ENCODE measurements at places on chromosomes 6 and 20.

DNA sequence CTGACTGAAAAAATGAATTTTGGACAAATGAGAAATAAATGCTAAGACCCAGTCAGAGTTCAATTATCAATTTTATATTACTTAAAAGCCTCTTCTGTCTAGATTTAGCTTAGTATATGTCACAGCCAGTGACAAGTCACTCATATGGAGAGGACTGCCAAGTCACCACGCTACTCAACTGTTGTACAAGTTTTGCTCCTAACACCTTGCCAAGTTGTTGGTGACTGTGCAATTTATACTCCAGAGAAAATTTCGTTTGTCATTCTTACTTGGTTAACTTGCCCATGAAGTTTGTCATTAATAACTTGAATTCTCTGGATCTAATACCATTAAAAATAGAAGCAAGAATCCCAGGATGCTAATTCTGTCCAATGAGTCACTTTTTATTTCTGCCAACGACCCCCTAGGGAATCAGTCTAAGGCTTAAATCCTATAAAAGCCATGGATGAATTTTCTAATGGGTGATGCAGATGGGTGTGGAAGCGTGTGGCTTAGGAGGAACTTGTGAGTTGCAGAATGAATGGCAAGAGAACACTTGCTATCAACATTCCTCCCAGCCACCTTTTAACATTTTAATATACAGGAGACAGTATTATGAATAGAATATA, 30.4 kb upstream of the FBXO30 start:
- no peak for DNase-seq

DNA sequence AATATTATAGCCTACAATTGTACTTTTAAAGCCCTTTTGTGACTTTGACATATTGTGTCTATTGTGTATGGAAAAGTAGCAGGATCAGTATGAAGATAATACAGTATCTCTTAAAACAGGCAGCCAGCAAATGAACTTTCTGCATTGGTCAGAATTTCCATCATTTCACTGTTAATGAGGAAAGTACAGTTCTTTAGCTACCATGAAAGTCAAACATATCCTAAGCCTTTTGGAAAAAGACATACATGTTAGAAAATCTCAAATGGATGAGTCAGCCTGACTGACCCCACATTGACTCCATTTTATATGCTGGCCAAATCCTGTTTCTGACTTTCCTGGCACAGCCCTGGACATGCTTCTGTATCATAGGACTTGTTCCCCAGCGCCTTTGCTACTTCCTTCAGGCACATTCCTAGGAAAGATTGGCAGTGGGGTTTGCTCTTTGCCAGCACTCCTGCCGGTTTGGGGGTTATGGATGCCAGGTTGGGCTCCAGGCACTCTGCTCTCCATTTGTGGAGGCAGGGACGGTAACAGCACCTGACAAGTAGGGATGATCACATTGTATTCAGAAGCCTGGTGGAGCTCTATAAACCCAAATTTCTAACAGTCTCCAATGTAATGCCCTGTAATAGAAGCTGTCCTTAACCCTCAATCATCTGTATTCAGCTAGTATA, 43.7 kb downstream of the TOP1 start:
- peak; percentile 35 for DNase-seq

DNA sequence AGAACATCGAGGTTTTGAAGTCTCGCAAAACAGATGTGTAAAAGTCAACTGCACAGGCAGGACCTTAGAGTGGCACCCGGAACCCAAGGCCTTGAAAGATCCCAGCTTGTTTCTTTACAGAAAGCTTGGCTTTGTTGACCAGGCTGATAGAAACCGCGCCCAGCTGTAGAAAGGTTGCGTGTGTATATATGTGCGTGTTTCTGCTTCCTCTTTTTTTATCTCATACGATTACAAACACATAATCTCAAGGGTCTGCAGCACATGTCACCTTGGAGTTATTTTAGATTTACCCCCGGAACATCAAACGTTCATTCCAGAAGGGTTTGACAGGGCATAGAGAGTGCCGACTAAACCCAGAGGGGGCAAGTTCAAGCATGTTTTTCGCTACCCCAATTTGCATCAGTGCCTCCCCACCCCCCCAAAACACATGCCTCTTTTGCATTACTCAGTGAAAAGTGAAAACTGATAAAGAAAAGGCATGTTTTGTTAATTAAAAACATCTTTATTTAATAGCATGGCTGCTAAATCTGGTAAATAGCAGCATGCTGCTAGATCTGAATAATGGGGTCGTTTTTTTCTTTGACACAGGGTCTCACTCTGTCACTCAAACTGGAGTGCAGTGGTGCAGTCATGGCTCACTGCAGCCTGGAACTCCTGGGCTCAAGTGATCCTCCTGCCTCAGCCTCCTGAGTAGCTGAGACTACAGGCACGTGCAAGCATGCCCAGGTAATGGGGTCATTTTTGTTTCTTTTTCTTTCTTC, 33.2 kb upstream of the NCOA3 start:
- no peak for DNase-seq

DNA sequence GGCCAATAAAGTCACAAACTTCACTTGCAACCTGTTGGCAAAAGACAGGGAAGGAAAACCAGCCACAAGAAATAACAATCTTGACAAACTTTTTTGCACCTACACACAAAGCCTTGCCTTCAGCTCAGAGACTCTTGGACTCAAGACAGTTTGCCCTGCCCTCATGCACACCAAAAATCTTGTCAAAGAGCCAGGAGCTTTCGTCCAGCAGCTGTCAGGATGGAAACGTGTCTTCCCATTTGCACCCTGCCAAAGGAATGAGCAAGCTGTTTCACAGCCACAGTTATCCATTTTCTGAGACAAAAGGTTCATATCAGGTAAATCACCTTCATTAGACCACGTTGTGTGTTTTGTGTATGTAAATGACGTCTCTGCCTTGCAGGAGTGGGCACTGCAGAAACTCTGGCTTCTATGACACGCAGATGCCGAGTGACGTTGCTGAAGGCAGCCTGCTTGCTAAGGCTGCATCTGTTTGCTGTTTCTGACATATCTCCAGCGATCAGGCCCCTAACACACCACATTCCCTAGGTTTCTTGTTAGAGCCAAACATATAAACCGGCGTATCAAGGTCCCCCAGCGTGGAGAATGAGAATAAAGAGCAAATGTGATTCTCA, 193.4 kb downstream of the SYNDIG1 start:
- DNase-seq = no peak

DNA sequence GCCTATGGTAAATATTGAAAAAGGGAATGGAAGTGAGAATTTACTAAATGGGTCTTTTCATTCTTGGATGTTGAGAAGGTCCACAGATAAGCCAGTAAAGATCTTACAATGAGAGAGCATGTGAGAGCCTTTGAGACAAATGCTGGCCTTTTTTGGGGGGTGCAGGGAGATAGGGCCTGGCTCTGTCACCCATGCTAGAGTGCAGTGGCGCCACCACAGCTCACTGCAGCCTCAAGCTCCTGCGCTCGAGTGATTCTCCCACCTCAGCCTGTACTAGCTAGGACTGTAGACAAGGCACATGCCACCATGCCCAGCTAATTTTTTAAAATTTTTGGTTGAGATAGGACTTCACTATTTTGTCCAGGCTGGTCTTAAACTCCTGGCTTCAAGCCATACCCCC, 63.2 kb upstream of the TMEM181 start:
- DNase-seq = no peak

GRCh38 chr6:165548450-165548849, 114.6 kb downstream of the PDE10A start:
- no peak for DNase-seq

DNA sequence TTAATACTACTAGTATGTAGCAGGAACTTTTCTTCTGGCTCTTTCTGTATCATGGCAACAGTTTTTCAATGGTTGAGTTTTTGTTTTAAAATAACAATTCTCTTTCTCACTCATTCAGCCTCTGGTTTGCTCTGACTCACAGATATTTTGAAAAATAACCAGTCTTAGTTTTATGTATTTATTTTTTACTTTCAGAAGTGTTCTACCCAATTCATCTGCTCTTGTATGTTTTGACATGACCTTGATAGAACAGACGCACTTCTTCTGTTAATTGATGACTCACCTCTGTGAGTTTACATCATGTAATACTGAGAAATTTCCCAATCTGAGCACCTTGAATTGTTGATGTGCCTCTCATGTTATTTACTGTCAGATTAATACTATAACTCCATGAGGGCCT, 178.9 kb downstream of the SASH1 start:
- no peak for DNase-seq

DNA sequence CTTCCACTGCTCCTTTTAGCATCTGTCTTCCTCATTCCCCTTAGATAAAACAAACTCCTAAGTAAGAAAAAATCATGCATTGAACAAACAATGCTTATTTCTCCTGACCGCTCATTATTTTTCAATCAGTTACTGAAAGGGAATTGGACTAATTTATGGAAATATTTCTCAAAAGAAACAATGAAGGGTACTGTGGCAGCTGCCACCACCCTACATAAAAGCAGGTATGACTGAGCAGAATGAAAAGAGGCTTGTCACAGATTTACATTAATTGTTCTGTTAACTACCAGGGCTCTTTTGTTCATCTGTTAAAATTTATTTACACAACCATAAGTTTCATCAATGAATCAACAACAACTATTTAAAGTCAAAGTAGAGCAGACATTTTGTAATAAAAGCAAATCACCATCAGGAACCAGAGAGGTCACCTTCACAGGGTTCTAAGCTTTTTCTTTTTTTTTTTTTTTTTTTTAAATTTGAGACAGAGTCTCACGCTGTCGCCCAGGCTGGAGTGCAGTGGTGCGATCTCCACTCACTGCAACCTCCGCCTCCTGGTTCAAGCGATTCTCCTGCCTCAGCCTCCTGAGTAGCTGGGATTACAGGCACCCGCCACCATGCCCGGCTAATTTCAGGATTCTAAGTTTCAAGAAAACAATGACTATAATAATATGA, 204.0 kb downstream of the PTPRK start:
- no peak for DNase-seq

- DNase-seq = no peak
Measured at GRCh38 chr6:170147832-170148708, 142.8 kb downstream of the DLL1 start.

- DNase-seq = peak; percentile 54
Measured at GRCh38 chr6:154605178-154605881, 94.8 kb upstream of the CNKSR3 start.

GRCh38 chr20:61525781-61526431, 273.8 kb downstream of the CDH4 start:
- no peak for DNase-seq

- DNase-seq = no peak
Measured at GRCh38 chr6:148186916-148187315, 155.7 kb upstream of the SASH1 start.

DNA sequence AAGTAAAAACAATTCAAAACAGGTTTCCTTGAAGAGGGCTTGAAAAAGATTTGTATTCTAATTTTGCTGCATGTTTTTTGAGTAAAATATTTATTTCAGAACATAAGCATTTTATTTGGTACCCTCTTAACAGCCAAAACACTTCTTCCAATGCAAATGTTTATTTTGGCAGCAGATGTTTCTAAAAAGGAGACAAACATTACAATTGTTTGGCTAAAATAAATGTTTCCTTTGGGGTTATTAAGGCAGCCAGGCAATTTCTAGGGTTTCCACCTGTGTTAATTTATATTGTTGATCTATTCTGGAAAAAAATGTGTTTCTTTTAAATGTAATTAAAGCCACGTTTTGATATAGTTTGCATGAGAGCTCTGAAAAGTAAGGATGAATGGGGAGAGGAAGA, 56.6 kb downstream of the ARID1B start:
- no peak for DNase-seq

GRCh38 chr6:43926634-43927531, 156.9 kb downstream of the VEGFA start:
- DNase-seq = peak; percentile 77

DNA sequence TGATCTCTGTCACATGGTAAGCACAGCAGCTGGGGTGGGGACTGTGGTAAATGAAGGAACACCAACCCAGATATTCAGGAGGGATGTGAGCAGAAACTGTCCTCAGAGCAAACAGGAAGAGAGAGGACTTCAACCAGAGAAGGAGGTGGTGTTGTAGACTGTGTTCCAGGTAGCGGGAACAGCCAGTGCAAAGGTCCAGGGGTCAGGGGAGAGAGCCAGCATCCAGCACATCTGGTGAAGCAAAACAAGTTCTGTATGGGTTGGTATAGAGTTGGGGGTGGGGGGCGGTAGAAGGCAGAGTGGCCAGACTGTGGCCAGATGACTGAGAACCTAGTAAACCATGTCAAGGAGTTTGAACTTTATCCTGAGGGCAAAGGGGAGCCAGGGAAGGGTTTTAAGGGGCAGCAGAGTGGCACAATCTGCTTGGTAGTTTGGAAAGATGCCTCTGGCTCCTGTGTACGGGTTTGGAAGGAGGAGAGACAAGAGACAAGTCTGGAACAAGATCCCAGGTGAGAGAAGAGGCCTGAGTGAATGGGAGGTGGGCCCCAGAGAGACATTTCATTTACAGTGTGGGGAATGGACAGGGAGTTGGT, 27.8 kb upstream of the TTPAL start:
- no peak for DNase-seq

DNA sequence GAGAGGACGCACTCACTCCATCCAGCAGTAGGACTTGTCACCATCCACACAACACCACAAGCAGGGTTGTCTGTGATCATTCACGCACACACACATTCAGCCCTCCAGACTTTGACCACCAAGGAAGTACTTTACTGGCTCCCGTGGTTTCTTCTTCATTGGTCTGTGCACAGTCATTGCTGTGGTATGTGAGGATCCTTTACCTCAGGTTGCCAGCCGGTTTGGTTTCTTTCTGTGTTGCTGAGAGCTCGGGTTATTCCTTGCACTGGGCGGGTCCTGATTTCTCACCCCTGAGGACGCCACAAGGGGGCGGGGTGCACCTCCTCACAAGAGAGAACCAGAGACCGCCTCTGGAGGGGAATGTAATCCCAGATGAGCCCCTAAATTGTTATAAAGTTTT, 11.2 kb downstream of the SLC35A1 start:
- peak; percentile 70 for DNase-seq

- DNase-seq = no peak
Measured at GRCh38 chr6:34447910-34448309, 18.0 kb upstream of the PACSIN1 start.

DNA sequence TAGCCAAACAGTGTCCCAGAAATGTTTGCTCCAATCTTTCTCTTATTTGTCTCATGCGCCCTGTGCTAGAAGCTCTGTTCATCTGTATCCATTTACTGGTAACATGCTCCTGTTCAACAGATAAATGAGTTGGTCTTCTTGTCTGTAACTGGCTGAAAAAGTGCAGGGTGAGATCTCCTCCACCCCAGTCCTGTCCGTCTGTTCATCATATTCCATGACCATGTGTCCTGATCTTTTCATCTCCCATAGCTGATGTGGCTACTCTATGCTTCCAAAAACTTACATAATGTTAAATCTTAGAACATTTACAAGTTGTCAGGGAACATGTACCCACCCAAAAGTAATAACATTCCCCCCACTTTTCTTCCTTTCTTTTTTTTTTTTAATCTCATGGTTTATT, 31.8 kb upstream of the DSE start:
- no peak for DNase-seq
